ENCODE measurements at places on chromosomes 2 and 18.

DNA sequence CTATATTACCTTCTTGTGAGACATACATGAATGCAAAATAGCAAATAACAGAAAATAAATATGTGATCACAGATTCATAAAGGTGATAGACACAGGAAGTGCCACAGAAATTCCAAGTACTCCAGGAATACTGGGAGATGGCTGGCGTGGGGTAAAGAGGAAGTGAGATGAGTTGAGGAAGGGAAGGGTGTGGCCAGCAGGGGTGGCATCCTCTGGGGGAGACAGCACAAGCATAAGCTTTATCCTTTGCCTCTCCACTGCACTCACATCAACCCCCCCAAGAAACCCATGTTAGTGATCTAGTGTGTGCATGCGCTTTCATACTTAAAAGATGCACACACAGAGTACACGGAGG lies 94.8 kb upstream of the B3GNT7 start:
- no peak for DNase-seq

DNA sequence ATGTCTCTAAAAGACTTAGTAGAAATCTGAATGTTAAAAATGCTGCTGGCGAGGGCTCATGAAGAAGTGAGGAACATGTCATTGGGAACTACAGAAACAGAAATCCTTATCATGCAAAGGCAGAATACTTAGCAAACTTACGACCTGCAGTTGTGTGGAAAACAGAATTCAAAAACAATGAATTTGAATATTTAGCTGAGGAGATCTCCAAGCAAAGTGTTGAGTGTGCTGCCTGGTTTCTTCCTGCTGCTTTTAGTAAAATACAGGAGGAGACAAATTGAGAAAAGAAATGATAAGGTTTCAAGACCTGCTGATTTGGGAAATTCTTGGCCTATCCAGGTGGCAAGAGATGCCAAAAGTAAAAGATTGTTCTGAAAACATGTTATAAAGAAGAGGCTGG lies 38.5 kb downstream of the METTL4 start:
- DNase-seq, result no peak

- no peak for DNase-seq
Observed at GRCh38 chr2:129160879-129161278, 818.6 kb upstream of the RAB6C start.

- DNase-seq, result no peak
Observed at GRCh38 chr2:70010576-70011111, 49.2 kb upstream of the ASPRV1 start.

DNA sequence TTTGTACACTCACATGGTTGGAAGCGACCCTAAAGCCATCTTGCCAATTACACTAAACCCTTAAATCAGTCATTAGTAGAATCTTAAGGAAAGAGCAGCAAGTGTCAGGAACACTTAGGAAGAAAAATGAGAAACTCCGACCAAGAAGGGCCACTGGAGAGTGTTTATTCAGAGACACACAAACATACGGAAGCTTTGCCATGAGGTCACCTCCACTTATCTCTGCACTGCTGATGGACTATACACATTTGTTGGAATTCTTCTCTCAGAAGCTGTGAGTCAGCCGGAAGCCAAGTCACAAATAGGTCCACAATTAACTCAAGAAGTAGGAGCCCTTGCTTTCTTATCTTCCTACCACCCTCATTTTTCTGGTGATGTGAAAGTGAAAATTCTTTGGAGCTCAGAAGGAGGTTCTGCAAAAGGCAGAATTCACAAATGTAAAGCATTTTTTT lies 21.6 kb downstream of the BMP10 start:
- no peak for DNase-seq

GRCh38 chr18:79510731-79511241 lies 115.1 kb downstream of the NFATC1 start:
- no peak for DNase-seq

GRCh38 chr18:12121175-12122042 lies 27.8 kb downstream of the ANKRD62 start:
- no peak for DNase-seq

- DNase-seq, result no peak
Observed at GRCh38 chr2:3635171-3635974, 22.6 kb upstream of the ALLC start.

DNA sequence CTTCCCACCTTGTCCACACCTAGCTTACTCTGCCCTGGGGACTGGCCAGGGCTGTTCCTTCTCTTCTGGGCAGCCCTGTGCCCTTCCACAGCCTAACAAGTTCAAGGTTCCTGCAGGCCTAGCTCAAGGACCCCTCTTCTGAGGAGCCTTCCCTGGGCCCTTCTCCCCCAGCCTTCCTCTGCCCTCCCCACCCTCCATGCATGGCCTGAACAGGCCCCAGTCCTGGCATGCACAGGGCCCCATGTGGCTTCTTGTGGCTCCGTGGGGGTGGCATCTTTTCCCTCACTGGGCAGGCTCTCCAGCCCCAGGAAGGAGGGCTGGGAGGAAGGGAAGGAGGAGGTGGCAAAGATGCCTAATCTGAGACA lies 162.9 kb downstream of the CELF4 start:
- DNase-seq, result no peak

GRCh38 chr2:228689053-228689452 lies 507.6 kb upstream of the SPHKAP start:
- DNase-seq, result no peak

- no peak for DNase-seq
Observed at GRCh38 chr2:98790221-98790620, 59.3 kb upstream of the MGAT4A start.

- no peak for DNase-seq
Observed at GRCh38 chr18:75043478-75043877, 165.5 kb downstream of the PTGR3 start.

- no peak for DNase-seq
Observed at GRCh38 chr2:188713961-188714360, 260.2 kb upstream of the COL3A1 start.

- DNase-seq, result no peak
Observed at GRCh38 chr2:83725735-83726134, 733.3 kb downstream of the SUCLG1 start.

GRCh38 chr2:225766431-225766830 lies 366.9 kb downstream of the NYAP2 start:
- no peak for DNase-seq

- DNase-seq, result no peak
Observed at GRCh38 chr2:174338671-174339560, 4.2 kb downstream of the SP9 start.

DNA sequence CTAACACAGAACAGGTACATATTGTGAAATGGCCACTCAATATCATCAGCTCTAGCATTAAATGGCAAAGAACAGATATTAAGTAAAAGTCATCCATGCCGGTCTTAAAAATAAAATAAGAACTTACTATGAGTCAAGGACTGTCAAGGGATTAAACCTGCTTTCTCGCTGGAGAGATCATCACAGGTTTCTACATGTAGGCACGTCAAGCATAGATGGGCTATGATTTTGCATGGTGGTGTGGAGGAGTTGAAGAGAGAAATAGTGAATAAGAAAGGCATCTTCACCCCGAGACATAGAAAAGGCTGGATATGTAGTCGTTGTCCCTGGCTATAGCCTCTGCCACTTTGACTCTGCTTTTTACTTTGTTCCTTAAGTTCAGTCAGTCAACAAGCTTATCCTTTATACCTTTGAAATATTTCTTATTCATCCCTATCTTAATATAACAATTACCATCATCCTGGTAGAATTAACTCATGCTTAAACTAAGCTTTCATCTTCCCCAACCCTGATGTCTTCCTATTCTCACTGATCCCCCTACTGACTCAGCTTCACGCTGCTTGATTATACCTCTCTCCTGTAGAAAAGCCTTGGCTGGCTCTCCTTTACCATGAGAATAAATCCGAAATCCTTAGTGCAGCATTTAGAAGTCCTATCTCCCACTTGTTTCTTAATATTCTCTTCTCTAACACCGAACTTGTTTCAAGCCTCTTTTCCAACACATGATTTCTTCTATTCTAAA lies 42.5 kb downstream of the DSC3 start:
- DNase-seq, result no peak

DNA sequence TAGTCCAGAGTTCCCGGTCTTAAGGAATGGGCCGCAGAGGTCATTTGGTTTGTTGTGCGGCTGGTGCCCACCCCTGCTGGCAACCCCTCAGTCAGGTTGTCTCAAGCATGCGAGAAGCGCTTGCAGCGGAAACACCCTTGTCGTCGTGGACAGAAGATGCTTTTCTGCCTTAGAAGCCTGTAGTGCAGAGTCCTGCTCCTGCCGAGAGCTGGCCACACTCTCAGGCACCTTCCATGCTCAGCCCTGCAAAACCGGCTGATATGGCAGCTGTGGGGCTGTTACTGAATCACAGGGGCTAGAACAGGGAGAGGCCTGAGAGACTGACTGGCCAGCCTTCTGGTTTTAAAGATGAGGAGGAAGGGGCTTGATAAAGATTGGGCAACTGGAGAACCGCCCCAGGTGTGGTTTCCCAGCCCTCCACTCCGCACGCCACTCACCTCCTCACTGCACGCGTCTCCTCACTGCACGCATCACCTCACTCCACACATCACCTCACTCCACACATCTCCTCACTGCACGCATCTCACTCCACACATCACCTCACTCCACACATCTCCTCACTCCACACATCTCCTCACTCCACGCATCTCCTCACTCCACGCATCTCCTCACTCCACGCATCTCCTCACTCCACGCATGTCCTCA lies 103.6 kb downstream of the USP40 start:
- no peak for DNase-seq

DNA sequence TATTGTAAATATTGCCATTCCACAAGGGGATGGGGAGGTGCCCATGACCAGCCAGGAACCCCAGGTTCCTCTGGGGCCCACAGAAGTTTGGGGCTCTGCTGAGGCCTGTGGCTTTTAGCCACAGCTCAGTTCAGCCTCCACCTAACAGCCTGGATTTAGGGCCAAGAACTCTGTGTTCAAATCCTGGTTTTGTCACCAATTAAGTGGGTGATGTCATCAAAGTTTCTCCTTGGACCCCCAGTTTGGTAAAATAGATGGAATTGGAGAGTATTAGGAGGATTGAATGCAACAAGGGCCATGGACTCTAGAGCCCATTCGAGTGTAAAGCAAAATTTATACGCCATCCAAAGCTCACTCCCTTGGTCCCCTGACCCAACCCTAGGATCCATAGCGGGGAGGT lies 3.2 kb upstream of the FEV start:
- no peak for DNase-seq

- no peak for DNase-seq
Observed at GRCh38 chr2:205656941-205657340, 25.4 kb upstream of the NRP2 start.

- DNase-seq, result no peak
Observed at GRCh38 chr18:76922107-76922506, 99.8 kb downstream of the ZNF236 start.

GRCh38 chr2:150548527-150548926 lies 61.1 kb upstream of the RND3 start:
- no peak for DNase-seq

- DNase-seq, result no peak
Observed at GRCh38 chr2:100113990-100114433, 28.4 kb downstream of the AFF3 start.

- DNase-seq, result no peak
Observed at GRCh38 chr2:39664232-39664887, 1.4 kb upstream of the TMEM178A start.

GRCh38 chr2:241307055-241307454 lies 8.4 kb downstream of the HDLBP start:
- no peak for DNase-seq

DNA sequence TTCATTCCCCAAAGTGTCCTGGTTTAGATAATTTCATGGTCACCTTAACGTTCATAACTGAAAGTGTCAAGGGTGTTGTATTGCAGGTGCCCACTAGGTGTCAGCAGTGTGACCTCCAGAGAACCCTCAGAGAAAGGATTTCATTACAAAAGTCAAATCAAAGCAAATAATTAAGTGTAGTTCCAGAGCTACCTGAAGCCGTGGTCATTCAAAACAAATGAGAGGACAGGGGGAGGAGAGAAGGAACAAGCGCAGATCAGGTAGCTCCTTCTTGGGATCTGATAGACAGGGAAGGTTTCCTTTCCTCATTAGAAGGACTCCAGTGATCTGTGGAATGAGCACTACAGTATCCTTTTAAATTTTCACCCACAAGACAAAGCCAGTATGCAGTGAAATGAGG lies at the start of gene SLC9A4:
Gene SLC9A4 (plus strand): TSS at position 207 of the 400 bp plus-strand sequence. CDS start 534 bp downstream, outside the sequence.
- no peak for DNase-seq

GRCh38 chr18:70029163-70029562 lies 81.5 kb upstream of the CD226 start:
- DNase-seq, result no peak

DNA sequence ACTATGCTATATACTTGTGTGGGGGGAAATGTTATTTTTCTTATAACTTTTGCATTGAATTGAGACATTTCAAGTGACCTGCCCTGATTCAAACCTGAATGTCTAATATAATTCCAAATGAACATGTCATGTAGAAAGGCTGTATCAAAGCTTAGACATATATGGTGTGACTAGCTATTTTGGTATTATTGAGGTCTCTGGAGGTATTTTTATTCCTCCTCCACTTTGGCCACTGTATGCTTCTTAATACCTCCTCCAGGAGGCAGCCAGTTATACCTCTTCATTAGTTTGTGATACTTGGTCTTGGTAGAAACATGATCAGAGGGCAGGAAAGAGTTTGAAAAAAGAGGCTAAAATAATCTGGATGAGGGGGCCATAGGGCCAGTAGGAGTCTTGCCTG lies 217.1 kb downstream of the TCF4 start:
- no peak for DNase-seq

- DNase-seq, result no peak
Observed at GRCh38 chr2:80092474-80092873, 212.1 kb downstream of the LRRTM1 start.

DNA sequence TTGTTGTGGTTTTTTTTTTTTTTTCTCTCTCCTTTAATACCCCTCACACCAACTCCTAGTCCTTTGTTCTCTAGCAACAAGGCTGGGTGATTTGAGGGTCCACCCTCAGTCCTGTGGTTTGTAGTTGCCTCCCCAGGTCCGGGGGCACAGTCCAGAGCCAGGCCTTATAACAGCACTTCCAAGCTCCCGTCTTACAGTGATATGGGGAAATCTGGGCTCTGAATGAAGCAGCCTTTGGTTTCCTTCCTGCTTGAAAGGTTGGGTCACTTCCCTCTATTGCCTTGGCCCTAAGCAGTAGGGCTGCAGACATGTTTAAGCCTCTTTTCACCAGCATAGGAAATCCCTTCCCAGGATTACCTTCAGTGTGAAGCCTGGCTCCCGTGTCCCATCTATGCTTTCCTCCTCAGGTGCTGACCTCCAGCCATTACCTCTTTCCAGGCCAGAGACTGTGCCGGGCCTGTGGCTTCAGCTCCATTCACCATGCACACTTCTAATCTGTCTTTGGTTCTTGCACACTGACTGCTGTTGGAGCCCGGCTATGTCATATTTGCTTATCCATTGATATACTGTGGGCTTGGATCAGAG lies 21.2 kb upstream of the NTSR2 start:
- DNase-seq, result no peak

GRCh38 chr2:20507166-20507692 lies 60.4 kb downstream of the RHOB start:
- DNase-seq, result no peak

DNA sequence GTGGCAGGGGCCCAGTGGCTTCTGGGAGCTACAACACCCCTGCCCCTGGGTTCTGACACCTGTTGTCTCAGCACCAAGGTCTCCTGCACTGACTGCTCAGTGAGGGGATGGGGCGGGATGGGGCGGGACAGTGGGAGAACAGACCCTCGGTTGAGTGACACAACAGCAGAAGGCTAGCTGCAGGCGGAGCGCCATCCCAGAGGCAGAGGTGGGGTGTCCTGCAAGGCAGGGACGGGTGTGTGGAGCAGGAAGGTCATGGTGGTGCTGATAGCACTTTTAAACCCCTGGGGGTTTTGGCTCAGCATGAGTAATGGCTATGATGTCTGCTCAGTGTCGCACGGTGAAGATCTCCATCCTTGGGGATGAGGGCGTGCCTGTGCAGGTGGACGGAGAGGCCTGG lies 105.1 kb downstream of the DGKD start:
- DNase-seq, result no peak

- DNase-seq, result no peak
Observed at GRCh38 chr2:238262496-238263122, 22.8 kb upstream of the HES6 start.
